ENCODE measurements at places on chromosomes 7 and 10. TPM values are rescaled to one million over a fixed set of nuclear protein-coding genes. Genes with fewer than 3 reads are reported as not detected.

- no peak overlapping the region for H3K27ac ChIP-seq
- peaks cover 22% of the 10 kb centered on the region for H3K4me1 ChIP-seq
- no peaks in the 10 kb centered on the region for H3K36me3 ChIP-seq
Measured at GRCh38 chr7:151761231-151761630, 115.7 kb downstream of the PRKAG2 start.

DNA sequence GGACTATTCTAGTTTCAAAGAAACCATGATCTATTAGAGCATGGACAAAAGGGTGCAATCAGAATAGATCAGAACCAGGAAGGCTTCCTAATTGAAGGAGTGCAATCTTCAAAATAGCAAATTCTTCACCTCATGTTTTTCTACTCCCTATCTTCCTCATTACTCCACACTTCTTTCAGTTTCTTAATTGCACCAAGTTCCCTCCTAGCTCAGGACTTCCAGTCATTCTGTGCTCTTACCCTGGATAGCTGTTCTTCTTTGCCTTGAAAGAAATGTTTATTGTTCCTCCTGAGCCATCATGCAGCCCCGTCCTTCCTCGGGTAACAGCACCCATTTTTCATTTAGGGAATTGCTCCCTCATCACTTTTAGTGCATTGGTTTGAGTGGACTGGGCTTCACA lies 23.1 kb downstream of the TRPV5 start:
- no peak overlapping the region for H3K4me3 ChIP-seq
- H3K27ac ChIP-seq, result no peak overlapping the region
- H3K27me3 ChIP-seq, result peaks cover 7% of the 10 kb centered on the region
- H3K4me1 ChIP-seq, result no peaks in the 10 kb centered on the region

Gene PGAM1
- 497 TPM for total RNA-seq

Gene STK31
- not detected for total RNA-seq

Gene LRRN3
- total RNA-seq, result 0.07 TPM
